ENCODE measurements at places on chromosomes 5 and 9.

DNA sequence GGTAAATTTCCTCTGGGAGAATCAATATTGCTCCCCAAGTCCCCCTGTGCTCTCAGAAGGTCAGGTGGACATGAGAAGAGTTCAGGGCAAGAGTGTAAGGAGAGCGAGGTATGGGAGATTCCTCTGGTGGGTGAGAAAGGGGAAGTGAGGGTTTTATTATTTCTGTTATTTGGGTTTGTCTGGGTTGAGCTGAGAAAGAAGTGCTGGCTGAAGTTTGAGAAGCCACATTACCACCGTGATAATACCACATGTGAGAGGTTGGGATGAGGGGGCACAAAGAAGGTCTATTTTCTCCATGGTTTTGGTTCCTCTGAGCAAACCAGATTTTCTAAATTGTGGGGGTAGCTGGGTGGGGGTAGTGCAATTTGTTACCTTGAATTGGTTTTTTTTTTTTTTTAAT is 350.4 kb downstream of the OSTF1 start:
- DNase-seq, result no peak

- no peak for DNase-seq
These were observed 24.0 kb downstream of the LYRM7 start for GRCh38 chr5:131194725-131195124.

GRCh38 chr5:142654578-142655058 is 31.3 kb downstream of the FGF1 start:
- no peak for DNase-seq

GRCh38 chr5:14048434-14048833 is 94.7 kb upstream of the TRIO start:
- DNase-seq, result no peak

- no peak for DNase-seq
These were observed 278.3 kb downstream of the PDE4D start for GRCh38 chr5:59615272-59615671.

- no peak for DNase-seq
These were observed 104.9 kb downstream of the KLHL3 start for GRCh38 chr5:137630972-137631370.

DNA sequence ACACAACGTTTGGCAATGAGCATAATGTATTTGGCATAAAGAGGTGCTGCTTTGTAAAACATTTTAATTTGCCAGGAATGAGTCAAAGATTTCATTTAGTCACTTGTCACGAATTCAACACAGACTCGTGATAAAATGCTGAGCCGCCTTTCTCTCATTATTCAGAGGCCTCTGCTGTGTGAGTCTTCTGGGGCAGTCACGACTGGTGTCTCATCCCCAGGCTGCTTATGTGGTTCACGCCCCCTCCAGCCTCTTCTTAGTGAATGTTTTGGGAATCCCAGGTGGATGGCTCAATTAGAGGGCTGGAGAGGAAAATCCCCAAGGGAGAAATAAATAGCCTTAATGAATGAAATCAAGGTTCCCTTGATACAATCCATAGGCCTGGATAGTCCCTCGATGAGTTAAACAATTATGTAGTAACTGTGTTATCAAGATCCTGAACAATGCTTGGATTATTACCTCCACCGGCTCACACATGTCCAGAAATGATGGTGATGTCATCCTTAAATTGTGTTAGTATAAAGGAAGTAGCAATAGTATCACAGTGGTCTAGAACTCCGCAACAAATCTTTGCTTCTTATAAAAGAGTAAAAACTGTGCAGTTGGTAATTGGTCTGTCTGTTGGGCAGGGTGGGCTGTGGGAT is 192.1 kb upstream of the ADAMTS16 start:
- no peak for DNase-seq

DNA sequence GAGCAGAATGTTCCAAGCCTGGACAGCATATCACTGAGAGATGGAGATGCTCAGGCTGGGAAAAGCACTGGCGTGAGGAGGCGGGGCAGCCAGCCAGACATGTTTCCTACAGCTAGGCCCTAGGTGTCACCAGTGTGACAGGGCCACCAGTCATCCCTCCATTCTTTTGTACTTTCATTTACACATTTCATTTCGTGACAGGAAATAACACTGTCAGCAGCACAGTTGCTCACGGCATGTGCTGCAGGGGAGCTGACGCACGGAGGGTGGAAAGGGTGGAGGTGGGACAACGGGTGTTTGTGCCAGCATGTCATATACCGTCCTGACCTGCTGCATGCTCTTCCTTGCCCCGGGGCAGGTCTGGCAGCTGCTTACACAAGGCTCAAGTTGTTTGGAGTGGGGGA is 14.8 kb upstream of the CEMIP2 start:
- DNase-seq, result peak; percentile 55

GRCh38 chr5:172213126-172213525 is 19.2 kb downstream of the EFCAB9 start:
- no peak for DNase-seq

GRCh38 chr5:16849181-16849580 is 86.9 kb downstream of the MYO10 start:
- no peak for DNase-seq

GRCh38 chr5:157719245-157719644 is 12.0 kb upstream of the THG1L start:
- no peak for DNase-seq

GRCh38 chr9:128152133-128153059 is 3.1 kb downstream of the LCN2 start:
- no peak for DNase-seq

DNA sequence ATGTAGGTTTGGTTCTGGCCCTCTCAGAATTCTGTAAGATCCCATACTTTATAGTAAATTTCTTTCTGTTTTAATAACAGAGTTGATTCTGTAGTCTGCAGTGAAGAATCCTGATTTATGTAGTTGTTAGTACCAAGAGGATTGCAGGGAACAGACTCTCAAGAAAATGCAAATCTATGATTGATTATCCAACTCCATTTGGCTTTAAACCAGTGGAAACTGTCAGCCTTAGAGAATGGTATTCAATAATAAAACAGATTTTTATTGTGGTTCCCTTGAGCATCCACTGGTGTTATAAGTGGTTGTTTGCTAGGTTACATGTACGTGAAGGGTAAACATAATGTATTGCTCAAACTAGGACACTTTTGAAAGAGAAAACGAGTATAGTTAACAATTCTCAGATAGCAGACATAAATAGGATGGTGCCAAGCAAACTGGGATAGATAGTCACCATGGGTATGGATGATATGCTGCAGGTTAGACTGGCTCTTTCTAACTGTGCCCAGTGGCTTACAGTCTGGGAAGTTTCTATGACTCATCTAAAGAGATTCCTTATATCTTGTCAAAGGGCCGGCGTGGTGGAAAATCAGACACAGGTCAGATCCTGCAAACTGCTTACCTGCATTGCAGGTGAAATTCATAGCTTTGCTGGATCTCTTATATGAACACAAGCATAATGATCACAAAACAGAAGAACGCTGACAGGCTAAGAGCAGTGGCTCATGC is 41.7 kb upstream of the RPS23 start:
- no peak for DNase-seq

DNA sequence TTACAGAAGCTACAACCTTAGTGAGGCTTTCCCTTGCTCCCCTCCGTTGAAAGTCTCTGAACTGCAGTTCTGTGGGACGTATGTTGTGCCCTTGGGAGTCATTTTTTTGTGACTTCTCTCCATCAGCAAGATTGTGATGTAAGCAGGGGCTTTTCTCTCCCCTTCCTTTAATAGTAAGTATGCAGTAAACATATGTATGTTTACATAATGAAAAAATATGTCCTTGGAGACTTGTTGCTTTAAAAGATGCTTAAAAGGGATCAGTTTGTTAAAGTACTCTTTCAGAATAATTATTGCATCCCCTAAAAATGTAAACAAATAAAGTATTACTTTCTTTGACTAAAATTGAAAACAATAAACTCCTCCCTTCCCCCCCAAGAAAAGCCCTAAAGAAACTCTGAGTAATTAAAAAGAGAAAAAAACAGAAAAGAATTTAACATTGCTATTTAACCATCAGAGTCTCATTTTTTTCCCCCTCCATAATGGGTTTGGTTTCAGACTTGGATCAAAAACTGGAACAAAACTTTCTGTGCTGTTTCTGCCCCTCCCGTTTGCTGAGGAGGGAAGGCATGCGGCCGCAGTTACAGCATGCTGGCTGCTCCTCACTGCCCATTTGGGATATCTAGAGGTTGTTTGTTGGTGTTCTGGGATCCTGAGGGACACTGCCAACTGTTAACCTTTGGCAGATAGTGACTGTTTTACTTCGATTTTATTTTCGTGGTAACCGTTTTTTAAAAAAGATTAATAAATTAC is 40.2 kb downstream of the TRIO start:
- no peak for DNase-seq

DNA sequence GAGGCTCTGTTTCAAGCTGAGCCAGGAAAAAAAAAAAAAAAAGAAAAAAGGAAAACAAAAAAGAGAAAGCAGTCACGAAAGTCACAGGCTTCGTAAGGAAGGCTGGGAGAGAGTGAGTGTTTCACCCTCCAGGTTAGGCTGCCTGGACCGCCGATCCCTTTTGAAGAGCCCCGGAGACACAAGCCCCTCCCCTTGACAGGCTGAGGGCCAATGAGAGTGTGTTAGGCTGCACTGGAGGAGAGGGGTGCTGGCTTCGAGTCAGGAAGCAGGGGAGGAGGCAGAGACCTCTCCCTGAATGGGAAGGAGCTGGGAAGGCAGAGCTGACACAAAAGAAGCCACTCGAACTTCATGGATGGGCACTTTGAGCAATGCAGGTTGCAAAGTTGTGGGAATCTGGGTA is at the start of gene NMUR2:
NMUR2 (minus strand) TSS at position 135 of the 400 bp plus-strand sequence. CDS start 166 bp downstream, outside the sequence.
- DNase-seq, result no peak

DNA sequence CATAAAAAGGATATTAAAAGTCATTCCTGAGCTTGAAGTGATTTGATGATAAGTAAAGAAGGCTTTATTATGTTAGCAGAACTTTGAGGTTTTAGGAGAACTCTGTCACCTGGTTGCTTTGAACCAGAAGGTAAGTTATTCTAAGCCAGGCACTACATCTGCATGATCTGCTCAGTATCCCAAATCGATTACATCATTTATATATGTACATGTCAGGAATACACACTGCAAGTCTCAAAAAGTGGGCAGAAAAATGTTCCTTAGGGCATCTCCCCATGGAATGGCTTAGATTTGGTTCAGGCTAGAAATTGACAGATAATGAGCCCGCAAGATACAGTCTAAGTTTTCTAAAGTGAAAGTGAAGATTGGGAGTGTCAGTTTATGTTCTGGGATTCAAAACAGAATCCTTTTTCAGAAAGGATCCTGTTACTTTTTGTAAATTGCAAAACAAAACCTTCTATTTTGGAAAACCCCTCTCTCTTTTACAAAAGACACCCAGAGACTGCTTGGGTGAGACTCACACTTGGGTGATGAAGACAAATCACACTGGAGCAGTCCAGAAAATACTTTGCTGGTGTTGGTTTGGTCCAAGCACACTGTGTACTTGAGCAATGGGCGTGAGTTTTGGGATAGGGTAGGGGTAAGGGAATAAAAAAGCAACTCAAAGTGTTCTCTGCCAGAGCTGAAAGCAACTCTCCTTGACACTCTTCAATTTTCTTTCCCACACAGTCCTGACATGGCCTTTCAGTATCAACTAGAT is 114.5 kb downstream of the FOXD1 start:
- no peak for DNase-seq

- DNase-seq, result no peak
These were observed 59.7 kb downstream of the DOCK8 start for GRCh38 chr9:274406-274805.

DNA sequence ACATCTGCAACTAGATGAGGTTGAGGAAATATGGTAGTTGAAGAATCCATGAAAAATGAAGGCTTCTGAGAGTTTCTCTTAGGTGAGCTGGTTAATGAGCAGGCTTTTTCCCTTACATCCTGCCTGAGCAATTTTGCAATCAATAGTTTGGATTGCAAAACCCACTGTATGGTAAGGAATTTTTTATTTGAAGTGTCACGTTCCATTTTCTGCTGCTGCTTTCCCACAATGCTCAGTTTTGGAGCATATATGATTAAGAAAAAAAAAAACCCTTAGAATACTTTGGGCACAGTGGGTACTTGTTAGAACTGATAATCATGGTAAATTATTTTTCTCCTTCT is 144.2 kb downstream of the PCSK1 start:
- DNase-seq, result no peak

GRCh38 chr9:76912636-76913275 is 6.8 kb upstream of the PRUNE2 start:
- no peak for DNase-seq
